NCI-H460 (cell line): ENCODE measurements at places on chromosomes 2 and 18. TPM values are rescaled to one million over a fixed set of nuclear protein-coding genes. Genes with fewer than 3 reads are reported as not detected.

DNA sequence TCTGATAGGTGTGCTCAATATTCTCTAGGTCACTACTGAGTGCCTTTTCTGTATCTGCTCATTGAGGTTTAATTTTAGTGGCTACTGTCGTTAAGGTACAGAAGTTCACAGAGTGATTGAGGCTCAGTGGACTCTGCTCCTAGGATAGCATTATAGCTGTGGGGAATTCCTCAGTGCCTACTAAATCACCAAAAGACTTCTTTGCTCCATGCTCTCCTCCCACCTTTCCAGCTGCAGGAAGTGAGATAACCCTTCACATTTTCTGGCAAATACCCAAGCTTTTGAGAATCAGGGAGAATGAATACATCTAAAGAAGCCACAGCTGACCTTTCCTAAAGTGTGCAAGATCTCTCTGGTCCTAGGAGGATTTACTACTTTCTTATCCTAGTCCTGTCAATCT lies 95.2 kb upstream of the FSIP2 start:
- DNase-seq: no peak

GRCh38 chr18:44517136-44517535 lies 163.6 kb upstream of the SETBP1 start:
- no peak for DNase-seq

DNA sequence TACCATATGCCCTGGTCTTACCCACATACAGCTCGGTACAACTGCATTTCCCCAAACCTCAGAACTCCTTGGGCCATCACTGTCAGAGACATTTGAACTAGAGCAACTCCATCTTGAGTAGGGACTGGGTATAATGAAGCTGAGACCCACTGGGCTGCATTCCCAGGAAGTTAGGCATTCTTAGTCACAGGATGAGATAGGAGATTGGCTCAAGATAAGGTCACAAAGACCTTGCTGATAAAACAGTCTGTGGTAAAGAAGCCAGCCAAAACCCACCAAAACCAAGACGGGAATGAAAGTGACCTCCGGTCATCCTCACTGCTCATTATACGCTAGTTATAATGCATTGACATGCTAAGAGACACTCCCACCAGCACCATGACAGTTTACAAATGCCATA lies 131.3 kb downstream of the PIK3C3 start:
- no peak for DNase-seq

DNA sequence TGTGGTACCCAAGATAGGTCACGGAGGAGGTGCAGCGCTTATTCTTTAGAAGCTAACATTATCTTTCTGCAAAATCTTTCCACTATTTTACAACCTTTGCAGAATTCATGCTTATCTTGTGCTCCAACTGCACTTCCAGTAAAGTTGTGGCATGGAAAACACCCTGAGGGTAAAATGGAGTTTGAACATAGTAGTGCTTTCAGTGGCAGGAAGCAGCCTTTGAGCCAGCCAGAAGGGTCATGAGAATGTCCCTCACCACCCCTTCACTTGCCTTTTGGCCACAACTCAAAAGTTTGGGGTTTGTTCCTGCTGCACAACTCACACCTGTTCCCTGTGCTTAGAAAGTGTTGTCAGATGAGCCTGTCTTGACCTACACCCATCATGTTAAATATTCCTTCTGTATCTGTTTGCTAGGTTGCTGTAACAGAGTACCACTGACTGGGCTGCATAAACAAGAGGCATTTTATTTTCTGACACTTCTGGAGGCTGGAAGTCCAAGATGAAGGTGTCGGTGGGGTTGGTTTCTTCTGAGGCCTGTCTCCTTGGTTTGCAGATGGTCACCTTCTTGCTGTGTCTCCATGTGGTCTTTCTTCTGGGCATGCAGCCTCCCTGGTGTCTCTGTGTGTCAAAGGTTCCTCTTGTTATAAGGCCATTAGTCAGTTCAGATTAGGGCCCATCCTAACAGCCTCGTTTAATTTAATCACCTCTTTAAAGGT lies 194.1 kb downstream of the SMAD7 start:
- no peak for DNase-seq

GRCh38 chr2:18610651-18611050 lies 21.3 kb upstream of the NT5C1B start:
- DNase-seq: no peak

Gene KCNG3
- total RNA-seq: 0.55 and 0.72 TPM in 2 replicates

Gene LYG2
- total RNA-seq: not detected in 2 replicates

Gene LOXHD1
- not detected in 2 replicates for total RNA-seq

- DNase-seq: no peak
Observed at GRCh38 chr2:114128263-114128662, 238.4 kb downstream of the ACTR3 start.

Gene PAIP2B
- total RNA-seq: 0.55 and 0.97 TPM in 2 replicates

DNA sequence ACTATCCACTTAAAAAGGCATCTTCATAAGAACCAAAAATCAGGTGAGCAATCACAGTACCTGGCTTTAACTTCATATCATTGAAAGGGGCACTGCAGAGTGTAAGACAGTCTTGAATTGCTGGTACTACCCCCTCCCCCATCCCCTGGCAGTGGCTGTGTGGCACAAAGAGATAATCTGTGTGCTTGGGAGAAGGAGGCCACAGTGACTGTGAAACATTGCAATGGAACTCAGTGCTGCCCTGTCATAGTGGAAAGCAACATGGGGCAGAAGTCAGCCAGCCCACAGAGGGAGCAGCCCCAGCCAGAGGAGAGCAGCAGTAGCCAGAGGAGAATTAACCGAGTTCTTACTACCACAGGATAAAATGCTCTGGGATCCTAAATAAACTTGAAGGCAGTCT lies 45.3 kb upstream of the UGP2 start:
- DNase-seq: no peak

Gene KCNJ3
- not detected in 2 replicates for total RNA-seq

- no peak for DNase-seq
Observed at GRCh38 chr2:122886479-122887145, 1131.2 kb downstream of the TSN start.

DNA sequence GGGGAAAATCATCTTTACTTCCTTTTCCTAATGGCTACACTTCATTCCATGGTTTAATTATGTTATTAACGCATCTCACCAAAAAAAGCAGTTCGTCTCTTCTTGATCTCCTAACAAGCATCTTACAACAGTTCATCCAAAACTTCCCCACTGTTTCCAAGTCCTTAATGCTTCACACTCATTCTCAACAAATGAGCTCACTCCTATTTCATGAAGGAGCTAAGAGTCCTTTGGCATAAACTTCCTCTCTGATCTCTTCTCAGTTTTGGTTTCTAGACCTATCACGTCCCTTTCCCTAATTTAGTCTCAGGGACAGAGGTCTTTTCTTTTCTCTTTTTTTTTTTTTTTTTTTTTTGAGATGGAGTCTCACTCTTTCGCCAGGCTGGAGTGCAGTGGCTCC lies 205.9 kb upstream of the SLC39A10 start:
- DNase-seq: no peak

DNA sequence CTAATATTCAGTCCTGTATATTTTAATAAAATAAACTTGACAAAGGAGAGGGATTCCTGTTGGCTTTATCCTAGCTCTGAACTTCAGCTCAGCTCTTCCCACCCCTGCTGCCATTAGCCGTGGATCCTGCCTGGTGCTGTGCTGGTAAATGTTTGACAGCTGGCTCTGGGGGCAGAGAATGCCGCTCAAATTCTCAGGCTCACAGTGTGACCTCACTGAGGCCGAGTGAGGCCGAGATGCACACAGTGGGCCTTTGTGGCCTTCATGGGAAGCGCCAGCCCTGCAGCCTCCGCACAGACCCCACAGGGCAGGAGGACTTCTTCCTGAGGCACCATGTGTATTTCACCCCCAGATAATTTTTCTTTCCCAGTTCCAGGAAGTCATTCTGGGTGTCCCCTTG lies 16.5 kb upstream of the FAHD2A start:
- DNase-seq: no peak
